ENCODE measurements at places on chromosomes 16 and 17.

- DNase-seq: no peak
These were observed 17.5 kb upstream of the ADCY7 start for GRCh38 chr16:50248845-50249244.

DNA sequence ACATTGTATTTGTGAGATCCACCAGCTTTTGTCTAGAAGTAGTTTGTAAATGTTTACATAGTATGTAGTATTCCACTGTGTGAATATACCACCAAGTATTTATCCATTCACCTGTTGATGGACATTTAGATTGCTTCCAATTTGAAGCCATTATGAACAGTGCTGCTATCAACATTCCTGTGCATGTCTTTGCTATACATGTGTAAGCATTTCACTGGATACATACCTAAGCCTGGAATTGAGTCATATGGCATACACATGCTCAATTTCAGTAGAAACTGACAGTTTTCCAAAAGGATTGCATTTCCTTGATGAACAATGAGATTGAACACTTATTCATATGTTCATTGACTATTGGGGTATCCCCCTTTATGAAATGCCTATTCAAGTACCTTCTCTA, 540.6 kb upstream of the SOX9 start:
- no peak for DNase-seq

- DNase-seq: peak; percentile 38
These were observed 13.5 kb downstream of the PSMD7 start for GRCh38 chr16:74309789-74310781.

- DNase-seq: no peak
These were observed 53.0 kb downstream of the ATP2C2 start for GRCh38 chr16:84421081-84421937.

- DNase-seq: no peak
These were observed 52.8 kb downstream of the ABR start for GRCh38 chr17:1126801-1127550.

Data from hematopoietic multipotent progenitor cell (in vitro differentiated cells).